ENCODE measurements at places on chromosomes 5 and 9.
A peak's percentile ranks its signal among the peaks of the same experiment; 100 is the strongest.

- no peak for DNase-seq
These were observed 98.0 kb upstream of the IRX2 start for GRCh38 chr5:2849429-2849828.

DNA sequence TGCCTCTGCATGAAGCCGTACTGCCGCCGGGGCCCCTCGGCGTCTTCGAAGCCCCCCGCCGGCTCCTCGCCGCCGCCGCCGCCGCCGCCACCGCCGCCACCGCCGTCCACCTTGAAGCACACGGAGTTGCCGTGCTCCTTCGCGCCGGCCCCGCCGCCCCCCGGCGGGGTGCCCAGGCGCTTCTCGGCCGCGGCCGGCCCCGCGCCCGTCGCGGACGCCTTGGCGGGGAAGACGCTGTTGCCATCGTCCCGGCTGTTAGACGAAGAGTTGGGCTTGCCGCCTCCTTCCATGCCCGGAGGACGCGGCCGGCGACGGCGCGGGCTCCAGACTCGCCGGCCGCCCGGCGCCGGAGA, 400 bp downstream of the HCN1 start:
- DNase-seq = no peak

GRCh38 chr5:174140452-174141020, 95.0 kb downstream of the NSG2 start:
- no peak for DNase-seq

DNA sequence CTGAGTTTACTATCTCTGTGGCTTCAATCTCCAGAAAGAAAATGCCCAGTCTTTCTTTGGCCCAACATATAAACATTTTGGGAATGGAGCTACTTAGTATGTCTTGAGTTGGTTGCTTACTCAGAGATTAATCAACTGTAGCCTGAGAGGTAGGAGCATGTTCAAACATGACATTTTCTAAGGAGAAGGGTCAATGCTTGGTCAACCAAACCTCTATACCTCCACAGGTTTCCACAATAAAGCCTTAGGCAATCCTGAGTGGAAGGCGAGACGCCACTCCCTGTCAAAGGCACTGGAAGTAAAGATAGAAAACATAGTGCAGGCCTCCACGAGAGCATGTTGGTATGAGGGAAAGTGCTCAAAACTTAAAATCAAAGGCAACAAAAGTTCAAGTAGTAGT, 411.4 kb downstream of the KCTD16 start:
- DNase-seq = no peak

GRCh38 chr9:122110100-122110833, 17.2 kb upstream of the TTLL11 start:
- DNase-seq = no peak

GRCh38 chr9:88006511-88007290, 32.4 kb upstream of the CDK20 start:
- no peak for DNase-seq

- DNase-seq = peak; percentile 80
These were observed 55.6 kb downstream of the RXRA start for GRCh38 chr9:134381671-134382516.

- no peak for DNase-seq
These were observed 5.7 kb downstream of the NEURL1B start for GRCh38 chr5:172646716-172647285.

- DNase-seq = no peak
These were observed 199.5 kb upstream of the CLINT1 start for GRCh38 chr5:158058208-158059120.

GRCh38 chr9:100869326-100869725, 159.2 kb upstream of the PLPPR1 start:
- no peak for DNase-seq

GRCh38 chr9:93601063-93601462, 24.7 kb downstream of the PHF2 start:
- DNase-seq = no peak

DNA sequence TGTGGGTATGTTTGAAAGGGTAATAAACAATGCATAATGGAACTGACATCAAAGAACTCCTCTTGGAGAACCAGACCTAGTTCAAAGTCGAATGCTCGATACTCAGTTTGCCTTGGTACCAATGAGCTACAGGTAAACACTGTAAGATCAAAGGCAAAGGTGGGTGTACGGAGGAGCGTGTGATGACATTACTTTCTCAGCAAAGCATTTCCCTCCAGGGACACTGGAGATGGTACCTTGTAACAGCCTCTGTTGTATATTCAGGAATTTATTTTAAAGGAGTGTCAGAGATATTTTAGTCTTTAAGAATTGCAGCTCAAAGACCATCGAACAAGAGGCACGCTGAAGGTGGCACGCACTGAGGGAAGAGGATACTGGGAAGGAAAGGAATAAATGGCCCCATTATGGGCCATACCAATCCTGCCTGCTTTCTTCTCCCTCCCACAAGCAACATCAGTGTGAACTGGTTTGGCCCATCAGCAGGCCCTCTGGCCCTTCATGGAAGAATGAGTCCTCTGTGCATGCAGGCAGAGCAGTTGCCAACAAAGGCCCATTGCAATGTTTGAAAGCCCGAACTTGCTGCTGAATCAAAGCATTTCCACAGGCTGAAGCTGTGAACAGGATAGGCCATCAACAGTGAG, 410.2 kb downstream of the ACTL7B start:
- no peak for DNase-seq

GRCh38 chr5:23208959-23209431, 298.4 kb upstream of the PRDM9 start:
- DNase-seq = no peak

GRCh38 chr5:101385276-101385675, 482.2 kb upstream of the ST8SIA4 start:
- DNase-seq = no peak

DNA sequence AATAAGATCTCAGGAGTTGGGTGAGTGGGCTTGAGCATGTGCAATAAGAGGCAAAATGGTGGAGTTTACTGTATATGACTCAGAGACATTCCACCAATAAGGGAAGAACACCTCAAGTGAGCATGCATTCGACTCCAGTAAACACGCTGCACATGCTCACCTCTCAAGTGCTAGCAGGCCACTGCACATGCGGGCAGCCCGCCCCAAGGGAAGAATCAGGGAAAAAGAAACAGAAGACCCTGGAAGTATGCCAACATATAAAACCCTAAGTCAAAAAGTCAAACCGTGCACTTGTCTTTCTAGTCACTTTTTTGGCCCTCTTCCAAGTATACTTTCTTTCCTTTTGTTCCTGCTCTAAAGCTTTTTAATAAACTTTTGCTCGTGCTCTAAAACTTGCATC, 245.3 kb upstream of the RASA1 start:
- no peak for DNase-seq

GRCh38 chr5:84382363-84383295, 2.1 kb downstream of the EDIL3 start:
- no peak for DNase-seq

DNA sequence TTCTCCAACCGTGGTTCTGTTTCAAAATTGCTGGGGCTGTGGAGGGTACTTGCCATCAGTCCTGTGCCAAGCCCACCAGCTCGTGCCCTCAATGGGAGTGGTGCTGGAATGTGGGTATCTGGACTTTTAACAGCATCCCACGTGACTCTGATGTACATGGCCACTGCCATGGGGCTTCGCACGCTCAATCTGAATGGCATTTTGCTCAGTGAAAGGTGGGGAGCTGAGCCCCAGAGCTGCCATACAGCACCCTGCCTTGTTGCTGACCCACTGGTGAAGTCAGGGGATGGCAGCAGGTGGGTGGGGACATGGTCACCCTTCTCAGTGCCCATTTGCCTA, 16.6 kb upstream of the SYNPO start:
- DNase-seq = no peak

DNA sequence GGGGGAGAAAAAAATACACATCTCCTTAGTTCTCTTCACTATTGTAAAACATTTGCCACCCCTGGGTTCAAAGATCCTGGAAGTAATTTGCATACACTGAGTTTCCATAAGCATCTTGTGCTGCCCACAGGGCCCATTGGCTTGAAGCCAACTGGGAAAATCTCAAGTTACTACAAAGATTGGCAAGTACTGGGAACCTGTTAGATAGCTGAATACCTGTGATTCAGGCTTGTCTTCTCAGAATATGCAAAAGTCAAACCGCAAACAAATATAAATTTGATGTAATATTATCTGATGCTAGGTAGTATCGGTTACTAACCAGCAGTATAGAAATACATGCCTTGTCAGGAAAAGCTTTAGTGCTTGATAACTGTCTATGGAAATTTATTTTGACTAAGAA, 156.9 kb upstream of the FST start:
- DNase-seq = no peak

- DNase-seq = no peak
These were observed 344.9 kb downstream of the ARL15 start for GRCh38 chr5:53965459-53965858.

GRCh38 chr5:166428264-166428803, 1863.1 kb upstream of the WWC1 start:
- DNase-seq = no peak
